ENCODE measurements at places on chromosomes 2 and 18.

- no peak for DNase-seq
Measured at GRCh38 chr2:155895016-155895415, 437.5 kb downstream of the NR4A2 start.

DNA sequence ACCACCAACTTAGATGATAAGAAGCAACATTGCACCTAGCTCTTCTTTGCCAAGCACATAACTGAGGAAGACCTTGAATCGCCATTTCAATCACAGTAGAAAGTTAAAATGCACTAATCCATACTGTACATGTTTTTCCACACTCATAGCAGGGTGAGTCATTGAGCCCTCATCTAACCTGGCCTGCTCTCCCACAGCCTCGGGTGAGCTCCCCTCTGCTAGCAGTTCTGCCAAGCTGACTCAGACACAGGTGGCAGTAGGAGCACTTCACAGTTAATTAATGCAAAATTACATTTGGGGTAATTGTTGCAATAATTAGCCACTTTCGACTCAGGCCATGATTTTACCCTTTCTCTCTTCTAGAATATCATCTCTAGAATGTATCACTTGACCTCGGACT, 1632.8 kb upstream of the CELF4 start:
- no peak for DNase-seq

GRCh38 chr2:88580088-88580487, 47.2 kb downstream of the EIF2AK3 start:
- no peak for DNase-seq

DNA sequence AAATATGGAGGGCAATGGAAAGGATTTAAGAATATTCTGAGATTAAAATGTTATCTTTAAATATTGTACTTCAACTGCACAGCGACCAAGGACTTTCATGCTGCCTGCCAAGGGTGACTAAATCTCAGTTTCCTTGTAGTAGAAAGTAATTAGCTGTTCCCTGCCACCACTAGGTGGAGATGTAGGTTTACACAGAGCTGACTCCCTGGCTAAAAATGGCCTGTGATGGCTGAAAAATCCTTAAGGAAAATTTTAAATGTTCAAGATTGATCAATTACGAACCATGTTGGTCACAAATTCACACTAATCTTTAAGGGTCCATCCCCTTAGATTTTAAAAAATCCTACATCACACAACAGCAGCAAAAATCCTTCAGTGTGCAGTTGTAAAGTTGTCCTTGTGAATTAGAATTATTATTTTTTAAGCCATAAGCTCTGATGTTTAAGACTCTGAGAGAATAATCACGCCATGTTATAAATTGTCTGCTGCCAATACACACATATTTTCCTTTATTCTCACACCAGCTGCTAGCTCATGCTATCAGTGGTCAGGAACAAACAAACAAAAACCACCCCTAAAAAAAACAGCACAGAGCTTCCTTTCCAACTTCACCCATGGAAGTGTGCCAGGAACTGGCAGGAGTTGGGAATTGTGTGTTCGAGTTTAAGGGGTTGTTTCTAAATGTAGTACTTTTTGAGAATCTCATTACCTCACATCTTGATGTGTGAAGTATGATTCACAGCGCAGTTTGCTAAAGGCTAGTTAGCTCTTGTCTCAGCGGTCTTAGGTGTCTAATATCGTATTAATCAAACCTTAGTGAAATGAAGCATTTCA, 399.8 kb downstream of the TMEM182 start:
- no peak for DNase-seq

GRCh38 chr2:113012436-113013335, 7.4 kb downstream of the IL36A start:
- DNase-seq: no peak

DNA sequence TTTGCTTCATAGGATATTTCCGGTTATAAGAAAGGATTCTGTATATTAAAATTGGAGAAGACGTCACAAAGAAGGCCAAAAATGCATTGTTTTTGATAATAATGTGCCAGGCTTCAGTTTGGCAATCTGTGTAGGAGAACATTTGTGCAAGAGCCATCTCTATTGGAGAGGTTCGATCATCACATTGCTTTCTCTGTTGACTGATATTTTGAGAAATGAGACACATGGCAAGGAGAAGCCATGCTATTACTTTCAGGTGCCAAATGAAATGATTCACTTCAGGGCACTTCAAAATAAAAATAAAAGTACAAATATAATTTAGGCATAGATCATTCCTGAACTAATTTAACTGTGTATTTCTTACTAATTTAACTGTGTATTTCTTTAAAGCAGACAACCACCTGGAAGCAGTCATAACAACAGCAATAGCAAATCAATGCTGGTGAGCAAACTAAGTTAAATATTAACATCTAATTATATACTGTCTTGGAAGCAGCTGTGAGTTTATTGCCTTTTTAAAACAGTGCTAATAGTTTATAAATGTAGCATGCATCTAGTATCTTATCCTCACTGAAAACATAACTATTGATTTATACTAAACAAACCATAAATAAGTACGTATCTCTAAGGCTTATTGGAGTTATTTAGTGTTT, 50.2 kb upstream of the CHST9 start:
- DNase-seq: no peak

GRCh38 chr2:169361706-169362117, 622 bp downstream of the LRP2 start:
- no peak for DNase-seq

Measured in activated CD8-positive, alpha-beta memory T cell treated with anti-CD3 and anti-CD28 coated beads for 48 hours (primary cell).